Forelimb muscle (tissue), 1 donor: ENCODE measurements at places on chromosomes 5 and 9. TPM values are rescaled to one million over a fixed set of nuclear protein-coding genes. Genes with fewer than 3 reads are reported as not detected.

The PCDHA6 gene
- 0.06 TPM for polyA plus RNA-seq

The IFNE gene
- polyA plus RNA-seq: not detected

The SLC6A18 gene
- polyA plus RNA-seq: not detected

The SPATA31E1 gene
- not detected for polyA plus RNA-seq

The PTRH1 gene
- 6.4 TPM for polyA plus RNA-seq

The FBP2 gene
- polyA plus RNA-seq: 91.5 TPM

- no peak for DNase-seq
These were observed 19.4 kb upstream of the FABP6 start for GRCh38 chr5:160209917-160210316.

DNA sequence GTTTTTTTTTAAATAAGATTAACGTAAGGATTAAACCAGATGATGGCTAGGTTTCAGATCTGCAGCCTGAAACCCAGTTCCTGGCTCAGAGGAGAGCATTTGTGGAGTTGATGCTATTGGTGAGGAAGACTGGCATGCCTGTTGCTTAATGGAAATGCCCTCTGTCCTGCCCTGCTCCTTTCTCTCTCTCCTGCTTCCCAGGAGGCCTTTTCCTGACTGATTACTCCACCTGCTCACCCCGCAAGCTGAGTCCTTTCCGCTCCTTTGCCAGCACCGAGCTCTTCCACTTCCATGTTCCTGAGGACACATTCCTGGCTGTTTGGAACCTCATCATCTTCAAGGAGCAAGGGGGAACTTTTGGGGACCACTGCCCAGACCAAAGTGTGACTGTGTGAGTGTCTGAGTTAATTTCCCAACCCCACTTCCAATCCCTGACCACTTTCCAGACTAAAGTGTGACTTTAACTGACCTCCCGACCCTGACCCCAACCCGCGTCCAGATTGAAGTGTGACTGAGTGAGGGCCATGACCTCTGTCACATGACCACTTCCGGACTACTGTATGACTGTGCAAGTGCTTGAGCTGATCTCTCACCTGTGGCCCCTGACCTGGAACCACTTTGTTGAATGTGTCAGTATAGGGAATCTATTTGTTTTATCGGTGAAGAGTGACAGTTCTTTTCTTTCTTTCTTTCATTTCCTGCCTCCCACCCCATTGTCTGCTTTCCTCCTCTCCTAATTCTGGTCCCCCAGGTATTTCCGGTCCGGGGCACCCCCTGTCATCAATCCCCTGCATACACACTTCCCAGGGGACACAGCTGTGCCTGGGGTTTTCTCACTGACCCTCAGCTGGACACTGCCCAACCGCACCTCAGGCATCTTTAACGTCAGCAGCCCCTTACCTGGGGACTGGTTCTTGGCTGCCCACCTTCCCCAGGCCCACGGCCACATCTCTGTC lies 5.5 kb downstream of the TMEM8B start:
- DNase-seq: no peak

- DNase-seq: no peak
These were observed 3.5 kb upstream of the CNTFR start for GRCh38 chr9:34592895-34593601.

DNA sequence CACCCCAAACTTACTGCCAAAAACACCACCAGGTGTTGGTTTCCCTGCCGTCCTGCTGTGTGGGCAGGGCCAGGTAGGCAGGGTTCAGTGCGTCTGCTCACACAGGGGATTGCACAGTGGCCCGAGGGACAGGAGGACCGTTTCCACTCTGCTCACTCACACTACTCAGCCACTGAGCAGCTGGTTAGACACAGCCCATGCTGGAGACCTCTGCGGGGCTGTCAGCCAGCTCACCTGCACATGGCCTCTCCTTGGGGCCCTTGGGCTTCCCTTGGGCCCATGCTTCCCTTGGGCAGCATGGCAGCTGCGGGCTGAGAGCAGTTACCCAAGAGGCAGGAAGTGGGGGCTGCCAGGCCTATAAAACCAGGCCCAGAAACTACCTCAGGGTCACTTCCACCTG lies 79.0 kb downstream of the SYK start:
- DNase-seq: no peak

DNA sequence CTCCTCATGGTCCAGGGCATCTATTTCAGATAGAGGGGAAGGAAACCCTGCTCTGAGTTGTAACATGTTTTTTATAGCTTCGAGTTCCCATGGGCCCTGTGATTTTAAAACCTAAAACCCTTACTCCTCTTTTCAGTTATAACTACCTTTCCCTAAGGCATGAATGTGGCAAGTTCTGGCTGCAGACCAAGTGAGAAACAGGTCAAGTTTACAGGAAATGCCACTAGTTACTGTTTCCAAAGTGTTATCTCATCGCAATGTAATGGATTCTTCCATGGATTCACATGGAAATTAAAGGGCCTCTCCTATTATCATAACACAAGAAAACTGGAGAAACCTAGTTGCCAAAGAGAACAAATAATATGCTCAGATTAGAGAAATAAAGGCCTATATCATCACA lies 574.5 kb upstream of the GRAMD2B start:
- DNase-seq: no peak

GRCh38 chr5:154593071-154593470 lies 115.0 kb upstream of the HAND1 start:
- no peak for DNase-seq

DNA sequence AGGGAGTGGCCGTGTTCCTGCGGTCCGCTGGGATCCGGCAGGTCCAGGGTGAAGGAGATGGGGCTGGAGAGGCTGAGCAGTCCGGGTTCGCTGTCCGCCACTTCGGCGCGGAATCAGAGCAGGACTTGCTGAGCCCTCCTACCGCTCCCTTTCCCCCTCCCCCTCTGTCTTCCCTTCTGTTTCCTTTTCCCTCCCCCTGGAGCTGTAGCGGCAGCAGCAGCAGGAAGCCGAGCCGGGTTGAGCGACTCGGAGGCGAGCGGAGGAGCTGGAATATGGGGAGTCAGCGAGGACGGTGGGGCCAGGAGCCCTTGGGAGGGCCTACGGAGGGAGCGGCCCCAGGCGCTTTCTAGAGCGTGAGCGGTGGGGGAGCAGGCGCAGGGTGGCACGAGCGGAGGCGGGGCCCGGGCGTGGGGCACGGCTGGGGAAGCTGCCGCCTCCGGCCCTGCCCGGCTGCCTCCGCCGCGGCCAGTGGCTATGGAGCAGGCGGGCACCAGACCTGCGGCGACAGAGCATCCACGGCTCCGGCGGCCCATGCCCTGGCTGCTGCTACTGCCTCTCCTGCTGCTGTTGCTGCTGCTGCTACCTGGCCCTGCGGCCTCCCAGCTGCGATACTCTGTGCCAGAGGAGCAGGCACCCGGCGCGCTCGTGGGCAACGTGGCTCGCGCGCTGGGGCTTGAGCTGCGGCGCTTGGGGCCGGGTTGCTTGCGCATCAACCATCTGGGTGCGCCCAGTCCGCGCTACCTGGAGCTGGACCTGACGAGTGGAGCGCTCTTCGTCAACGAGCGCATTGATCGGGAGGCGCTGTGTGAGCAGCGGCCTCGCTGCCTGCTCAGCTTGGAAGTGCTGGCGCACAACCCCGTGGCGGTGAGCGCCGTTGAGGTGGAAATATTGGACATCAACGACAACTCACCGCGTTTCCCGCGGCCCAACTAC lies at the start of gene PCDHAC2:
PCDHAC2 (plus strand) TSS at position 184 of the 933 bp plus-strand sequence; CDS start at position 475, 291 bp downstream.
- no peak for DNase-seq

GRCh38 chr5:177427919-177428573 lies 1.6 kb downstream of the GRK6 start:
- DNase-seq: no peak

DNA sequence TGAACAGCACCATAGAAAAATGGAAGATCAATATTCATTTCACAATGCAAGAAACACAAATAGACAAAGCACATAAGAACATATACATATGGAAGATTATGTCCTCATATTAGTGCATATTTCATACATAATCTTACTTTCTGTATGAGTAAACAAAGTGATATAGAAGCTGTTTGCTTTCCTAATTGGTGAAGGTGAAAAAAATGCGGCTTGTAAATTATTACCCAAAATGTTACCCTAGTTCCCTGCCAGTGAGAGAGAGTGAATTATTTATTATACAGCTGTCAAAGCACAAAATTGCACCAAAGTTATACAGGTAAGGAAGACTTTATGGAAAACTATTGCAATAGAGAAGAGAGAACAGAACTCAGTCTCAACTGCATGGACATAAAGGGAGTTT lies 1485.0 kb upstream of the CDH9 start:
- DNase-seq: no peak

DNA sequence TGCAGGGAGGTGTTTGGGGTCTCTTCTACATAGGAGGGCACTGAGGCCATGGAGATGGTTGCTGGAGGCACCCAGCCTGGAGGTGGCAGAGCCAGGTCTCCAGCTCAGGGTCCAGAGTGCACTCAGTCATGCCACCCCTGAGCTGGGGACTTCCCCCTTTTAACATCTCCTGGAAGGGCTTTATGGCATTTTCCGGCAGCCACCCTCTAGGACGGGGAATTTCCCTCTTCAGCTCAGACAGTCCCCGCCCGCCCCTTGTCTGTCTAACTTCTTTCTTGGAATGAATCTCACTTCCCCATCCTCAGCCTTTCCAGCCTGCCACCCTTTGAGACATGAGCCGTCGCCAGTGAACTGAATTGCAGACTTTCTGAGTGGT lies 49.9 kb downstream of the COL15A1 start:
- DNase-seq: no peak

DNA sequence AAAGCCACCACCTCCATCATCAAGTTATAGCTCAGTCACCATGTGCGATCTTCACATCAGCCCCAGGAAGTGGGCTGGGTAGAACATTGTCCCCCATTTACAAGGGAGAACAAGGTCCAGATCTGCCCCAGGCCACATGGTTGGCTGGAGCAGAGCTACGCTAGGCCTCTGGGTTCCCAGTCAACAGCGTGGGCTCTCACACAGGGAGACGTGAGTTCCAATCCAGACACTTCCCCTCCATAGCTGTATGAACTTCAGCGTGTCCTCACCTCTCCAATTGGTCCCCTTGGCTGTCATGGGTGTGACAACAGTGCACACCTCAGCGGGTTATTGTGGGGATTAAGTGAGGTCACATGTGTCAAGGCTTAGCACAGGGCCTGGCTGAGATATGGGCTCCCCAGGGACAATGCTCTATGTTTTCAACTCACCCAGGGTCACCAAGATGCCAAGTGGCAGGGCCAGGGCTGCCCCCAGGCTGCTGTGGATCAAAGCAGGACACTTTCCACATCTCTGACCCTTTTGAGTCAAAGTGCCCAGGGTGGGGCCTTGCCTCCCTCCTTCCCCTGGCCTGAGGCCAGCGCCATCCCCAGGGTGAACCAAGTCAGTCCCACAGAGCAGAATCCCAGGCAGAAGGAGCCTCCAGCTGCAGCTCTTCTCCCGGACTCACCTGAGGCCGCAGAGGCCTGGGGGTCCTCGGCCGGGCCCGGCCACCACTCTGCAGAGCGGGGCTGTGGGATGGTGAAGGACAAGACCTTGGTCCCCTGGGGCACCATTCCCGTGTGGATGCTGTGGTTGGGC lies 19.8 kb downstream of the AKNA start:
- DNase-seq: no peak

GRCh38 chr9:119050281-119050680 lies 319.0 kb downstream of the BRINP1 start:
- no peak for DNase-seq

DNA sequence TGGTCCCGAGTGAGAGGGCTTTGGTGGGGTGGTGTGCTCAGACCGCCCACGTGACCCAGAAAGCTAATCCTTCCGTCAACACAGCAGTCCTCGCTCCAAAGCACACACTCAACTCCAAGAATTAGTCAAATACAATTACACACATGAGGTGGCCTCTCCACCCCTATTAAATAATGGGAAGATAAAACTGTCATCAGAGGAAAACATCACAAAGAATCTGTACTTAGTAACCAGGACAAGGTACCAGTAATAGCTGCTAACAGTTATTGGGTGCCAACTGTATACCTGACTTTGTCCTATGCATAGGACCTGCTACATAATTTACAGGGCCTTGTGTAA lies 222.8 kb downstream of the HSPA4 start:
- no peak for DNase-seq

GRCh38 chr9:133113163-133113948 lies 7.7 kb downstream of the RALGDS start:
- no peak for DNase-seq

- DNase-seq: no peak
These were observed 37.1 kb upstream of the C6 start for GRCh38 chr5:41250351-41250987.

- DNase-seq: no peak
These were observed 103.8 kb upstream of the KLF4 start for GRCh38 chr9:107593224-107593870.

DNA sequence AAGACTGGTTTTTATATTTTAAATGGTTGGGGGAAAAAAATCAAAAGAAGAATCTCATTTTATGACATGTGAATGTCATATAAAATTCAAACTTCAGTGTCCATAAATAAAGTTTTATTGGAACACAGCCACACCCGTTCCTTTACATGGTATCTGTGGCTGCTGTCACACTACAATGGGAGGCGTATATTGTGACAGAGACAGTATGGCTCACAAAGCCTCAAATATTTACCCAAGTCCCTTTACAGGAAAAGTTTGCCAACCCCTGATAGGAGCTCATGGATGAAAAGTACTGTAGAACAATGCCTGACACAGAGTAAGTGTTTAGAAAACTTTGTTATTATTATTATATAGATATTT lies 5.2 kb upstream of the DUSP1 start:
- DNase-seq: no peak

- DNase-seq: no peak
These were observed 14.0 kb downstream of the FGFR4 start for GRCh38 chr5:177100714-177101121.

- no peak for DNase-seq
These were observed 103.7 kb upstream of the CD180 start for GRCh38 chr5:67300326-67300725.

DNA sequence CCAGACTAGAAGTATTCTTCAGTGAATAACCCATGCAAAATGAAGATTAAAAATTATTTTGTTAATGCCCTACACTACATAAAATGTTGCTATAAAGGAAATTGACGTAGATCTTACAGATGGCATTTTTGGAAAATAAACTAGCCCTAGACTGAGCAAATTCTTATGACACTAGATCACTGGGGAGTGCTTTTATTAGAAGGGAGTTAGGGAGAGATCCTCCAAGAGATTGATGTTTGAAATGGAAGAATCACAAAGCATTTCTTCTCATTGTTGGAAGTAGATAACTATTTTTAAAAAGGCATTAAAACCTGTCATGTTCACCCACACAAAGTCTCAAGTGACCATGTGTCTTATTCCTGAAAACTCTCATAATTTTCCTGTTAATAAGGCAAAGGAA lies 351.1 kb upstream of the TLE4 start:
- DNase-seq: no peak

DNA sequence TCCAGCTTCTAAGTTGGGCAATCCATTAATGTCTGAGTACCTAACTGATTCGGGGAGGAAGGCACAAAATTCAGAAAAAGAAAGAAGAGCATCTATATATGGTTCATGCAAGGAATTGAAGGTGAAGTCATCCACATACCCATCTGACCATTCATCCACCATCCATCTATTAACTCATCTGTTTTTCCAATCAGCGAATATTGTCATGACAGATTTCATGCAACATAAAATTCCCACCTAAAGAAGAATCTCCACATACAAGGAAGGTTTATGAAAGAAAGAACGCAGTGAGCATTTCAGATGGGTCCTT lies 164.7 kb downstream of the GRIA1 start:
- DNase-seq: no peak
